AG09319 (cell line): ENCODE measurements at places on chromosomes 12 and 14.

- DNase-seq, result no peak
These were observed 17.4 kb downstream of the ZDHHC17 start for GRCh38 chr12:76781321-76781720.

- no peak for DNase-seq
These were observed 162.1 kb upstream of the NTF3 start for GRCh38 chr12:5269846-5270245.

DNA sequence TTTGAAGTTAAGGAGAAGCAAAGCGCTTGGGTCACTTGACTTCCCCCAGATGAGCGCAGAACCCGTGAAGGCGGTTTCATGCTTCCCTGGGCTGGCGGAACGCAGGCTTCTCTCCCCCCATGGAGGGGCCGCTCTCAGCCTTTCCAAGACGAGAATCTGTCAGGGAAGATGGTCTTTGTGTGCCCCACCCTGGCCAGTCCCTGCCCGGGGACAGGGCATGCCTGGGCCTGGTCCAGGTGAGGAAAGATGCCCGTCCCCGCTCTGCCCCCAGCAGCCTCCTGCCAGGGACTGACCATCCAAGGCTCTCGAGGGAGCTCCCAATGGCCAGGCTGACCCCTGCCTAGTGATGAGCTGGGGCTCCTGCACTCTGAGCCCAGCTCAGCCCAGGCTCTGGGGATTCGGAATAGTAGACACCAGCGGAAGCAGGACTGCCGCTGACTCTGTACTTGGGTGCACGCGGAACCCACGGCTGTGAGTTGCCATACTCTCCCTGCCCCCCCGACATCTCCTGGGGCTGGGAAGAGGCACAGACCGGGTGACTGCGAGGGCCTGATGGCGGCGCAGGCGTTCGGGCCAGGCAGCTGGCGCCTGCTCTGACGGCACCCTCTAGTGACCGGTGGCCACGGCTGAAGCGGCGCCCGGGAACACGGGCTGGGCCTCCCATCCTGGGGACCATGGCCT, 142.2 kb upstream of the FKBP4 start:
- DNase-seq, result no peak

- no peak for DNase-seq
These were observed 40.9 kb upstream of the FRMD6 start for GRCh38 chr14:51610771-51611170.

GRCh38 chr14:99325591-99325990, 53.6 kb upstream of the BCL11B start:
- DNase-seq, result no peak

- no peak for DNase-seq
These were observed 694 bp upstream of the DIABLO start for GRCh38 chr12:122226366-122227125.

GRCh38 chr14:98544174-98544573, 727.8 kb downstream of the BCL11B start:
- no peak for DNase-seq
